NCI-H446 (cell line): ENCODE measurements at places on chromosomes 2 and 18.

DNA sequence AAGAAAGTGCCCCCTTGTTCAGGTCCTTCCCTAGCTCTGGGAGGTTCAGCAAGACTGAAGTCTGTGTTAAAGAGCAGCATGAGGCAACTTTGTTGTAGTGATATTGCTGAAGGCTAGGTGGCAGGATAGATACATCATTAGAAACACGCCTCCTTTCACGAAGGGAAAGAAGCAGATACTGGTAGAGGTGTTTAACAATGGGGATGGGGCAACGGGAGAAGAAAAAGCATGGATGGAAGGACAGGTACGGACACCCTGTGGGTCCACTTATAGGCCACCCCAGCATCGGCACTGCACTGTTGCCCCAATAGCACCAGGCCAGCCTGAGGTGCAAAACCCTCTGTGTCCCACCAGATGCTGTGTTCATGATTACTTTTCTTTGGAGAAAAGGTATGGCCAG, 3.5 kb upstream of the IGFBP5 start:
- peak; percentile 36 for DNase-seq

GRCh38 chr2:232286001-232286868, 92.3 kb upstream of the ALPP start:
- DNase-seq, result no peak

GRCh38 chr18:80147037-80147417, 38.0 kb downstream of the ADNP2 start:
- DNase-seq, result no peak

DNA sequence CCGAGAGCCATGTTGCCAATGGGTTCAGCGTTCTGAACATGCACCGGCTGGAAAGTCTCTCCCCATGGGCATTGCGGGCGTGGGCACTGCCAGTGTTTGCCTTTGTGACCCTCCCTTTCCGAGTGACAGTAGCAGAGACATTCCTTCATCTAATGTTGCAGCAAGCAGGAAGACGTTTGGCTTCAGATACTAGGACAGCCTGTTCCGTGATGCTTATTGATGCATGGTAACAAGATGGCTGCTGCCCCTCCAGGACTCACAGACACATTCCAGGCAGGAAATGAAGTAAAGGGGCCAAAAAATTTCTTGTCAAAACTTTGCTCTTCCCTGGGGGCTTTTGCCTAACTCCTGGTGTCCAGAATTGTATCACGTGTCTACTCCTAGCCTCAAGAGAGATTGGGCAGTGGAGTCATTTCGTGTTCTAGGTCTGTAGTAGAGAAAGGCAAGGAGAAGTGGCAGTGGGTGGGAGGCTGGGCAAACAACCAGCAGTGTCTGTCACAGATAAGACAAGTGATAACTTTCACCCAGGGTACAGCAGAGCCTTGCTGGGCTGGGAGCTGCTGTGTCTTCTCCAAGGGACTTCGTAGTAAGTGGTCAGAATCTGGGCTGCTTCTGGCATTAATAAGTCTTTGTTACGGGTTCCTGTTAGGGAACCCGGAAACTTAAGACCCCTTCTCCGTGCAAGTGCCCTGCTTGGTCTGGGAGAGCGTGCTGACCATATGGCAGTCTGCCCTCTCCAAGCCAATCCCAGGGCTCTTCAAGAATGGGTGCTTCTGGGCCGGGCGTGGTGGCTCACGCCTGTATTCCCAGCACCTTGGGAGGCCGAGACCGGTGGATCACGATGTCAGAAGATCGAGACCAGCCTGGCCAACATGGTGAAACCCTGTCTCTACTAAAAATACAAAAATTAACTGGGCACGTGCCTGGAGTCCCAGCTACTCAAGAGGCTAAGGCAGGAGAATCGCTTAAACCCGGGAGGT, 93.5 kb downstream of the TFCP2L1 start:
- no peak for DNase-seq

DNA sequence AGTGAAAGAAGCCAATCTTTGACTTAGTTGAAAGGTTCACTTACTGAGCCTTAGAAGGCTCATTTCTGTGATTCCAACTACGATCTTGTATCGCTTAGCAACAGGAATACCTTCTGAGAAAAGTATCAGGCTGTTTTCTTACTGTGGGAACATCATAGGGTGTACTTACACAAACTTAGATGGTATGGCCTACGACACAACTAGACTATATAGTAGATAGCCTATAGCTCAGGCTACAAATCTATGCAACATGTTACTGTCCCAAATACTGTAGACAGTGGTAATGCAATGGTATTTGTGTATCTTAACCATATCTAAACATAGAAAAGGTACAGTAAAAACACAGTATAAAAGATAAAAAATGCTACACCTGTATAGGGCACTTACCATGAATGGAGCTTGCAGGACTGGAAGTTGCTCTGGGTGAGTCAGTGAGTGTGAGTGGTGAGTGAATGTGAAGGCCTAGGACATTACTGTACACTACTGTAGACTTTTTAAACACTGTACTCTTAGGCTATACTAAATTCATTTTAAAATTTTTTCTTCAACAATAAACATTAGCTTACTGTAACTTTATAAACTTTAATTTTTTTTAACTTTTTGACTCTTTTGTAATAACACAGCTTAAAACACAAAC, 148.8 kb upstream of the STON1 start:
- no peak for DNase-seq

GRCh38 chr2:150182566-150183235, 304.8 kb downstream of the RND3 start:
- DNase-seq, result no peak

DNA sequence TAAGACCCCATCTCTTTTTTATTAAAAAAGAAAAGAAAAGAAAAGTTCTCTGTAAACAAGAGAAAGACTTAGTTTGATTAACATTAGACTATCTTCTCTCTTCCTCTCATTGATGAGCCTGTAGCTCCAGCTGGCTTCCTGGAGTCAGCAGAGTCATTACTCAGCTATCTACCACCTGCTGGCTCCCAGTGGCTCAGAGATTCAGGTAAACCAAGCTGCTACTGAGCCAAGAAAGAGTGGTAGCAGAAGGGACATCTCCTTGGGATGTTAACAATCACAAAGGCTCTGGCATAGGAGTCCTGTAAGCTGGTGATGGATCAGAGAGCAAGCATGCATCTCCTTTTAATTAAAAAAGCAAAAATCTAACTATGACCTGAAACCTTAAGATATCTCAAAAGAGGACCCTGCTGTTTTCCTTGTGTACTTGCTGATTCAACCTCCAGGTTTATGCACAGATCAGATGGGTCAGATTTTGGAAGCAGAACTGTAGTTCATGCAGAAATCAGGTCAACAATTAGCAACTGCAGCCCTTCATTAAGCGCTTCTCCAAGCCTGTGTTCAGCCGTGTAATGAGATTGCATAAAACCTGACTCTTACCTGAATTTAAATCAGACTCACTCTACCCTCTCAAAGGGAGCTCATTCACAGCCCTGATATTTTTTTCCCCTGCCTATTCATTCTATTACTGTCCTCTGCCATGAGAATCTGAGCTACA, 225.8 kb downstream of the RNF152 start:
- no peak for DNase-seq

DNA sequence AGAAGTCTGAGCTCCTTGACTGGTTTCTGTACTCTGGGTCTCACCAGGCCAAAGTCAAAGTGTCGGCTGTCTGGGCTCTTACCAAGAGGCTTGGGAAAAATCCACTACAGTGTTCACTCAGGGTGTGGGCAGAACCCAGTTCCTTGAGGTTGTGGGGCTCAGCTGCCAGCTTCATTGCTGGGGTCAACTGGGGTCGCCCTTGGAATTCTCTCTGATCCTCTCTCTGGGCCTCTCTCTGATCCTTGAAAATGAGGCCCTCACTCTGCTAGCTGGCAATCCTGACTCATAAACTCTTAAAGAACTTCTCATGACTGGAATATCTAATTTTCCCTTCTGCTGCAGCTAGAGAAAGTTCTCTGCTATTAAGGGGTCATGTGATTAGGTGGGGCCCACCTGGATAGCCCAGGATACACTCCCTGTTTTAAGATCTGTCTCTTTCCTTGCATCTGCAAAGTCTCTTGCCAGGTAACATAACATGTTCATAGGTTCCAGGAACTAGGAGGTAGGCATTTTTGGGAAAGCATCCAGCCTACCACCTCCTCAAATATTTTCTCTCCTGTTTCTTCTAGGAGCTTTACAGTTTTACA, 66.3 kb downstream of the SP110 start:
- DNase-seq, result no peak

- DNase-seq, result no peak
These were observed 56.1 kb upstream of the FHL2 start for GRCh38 chr2:105454801-105455485.

GRCh38 chr2:108243566-108243965, 3.8 kb downstream of the SULT1C3 start:
- DNase-seq, result no peak

GRCh38 chr2:240149943-240150784, 9.7 kb upstream of the OTOS start:
- no peak for DNase-seq

DNA sequence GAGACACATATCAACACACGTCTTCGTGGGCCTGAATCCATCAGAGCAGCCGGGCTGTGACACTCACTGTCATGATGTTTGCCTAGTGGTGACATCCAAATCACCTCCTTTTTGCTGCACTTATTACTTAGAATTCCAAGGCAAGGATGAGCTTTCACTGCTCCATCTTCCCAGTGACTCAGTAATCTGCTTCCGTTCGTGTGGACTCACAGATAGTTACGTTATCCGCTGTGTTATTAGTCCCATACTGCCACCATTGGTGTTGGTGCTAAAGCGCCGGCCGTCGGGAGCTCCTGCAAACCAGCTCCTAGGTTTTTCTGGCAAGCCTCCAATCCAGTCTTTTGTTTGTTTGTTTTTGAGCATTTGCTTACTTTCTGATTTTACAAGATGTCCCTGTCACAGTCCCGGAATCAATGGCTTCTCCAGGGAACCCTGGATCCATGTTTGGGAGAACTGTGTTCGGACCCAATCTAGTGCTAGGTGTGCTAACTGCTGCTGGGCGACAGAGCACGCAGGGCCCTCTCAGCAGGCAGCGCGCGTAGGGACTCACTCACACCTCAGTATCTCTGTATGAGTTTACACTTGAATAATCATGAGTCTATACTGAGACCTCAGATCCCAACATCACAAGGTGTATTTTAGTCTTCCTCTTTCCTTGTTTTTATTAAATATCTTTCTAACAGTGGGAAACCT, 42.6 kb downstream of the HDAC4 start:
- DNase-seq, result no peak
